Activated CD4-positive, alpha-beta T cell treated with anti-CD3 and anti-CD28 coated beads, Interleukin-2, amount 10 ng/mL, durations not matched to agents 7 days and 5 days (primary cell): ENCODE measurements at places on chromosomes 2 and 18.

- no peak for DNase-seq
These were observed 92.2 kb upstream of the TGFA start for GRCh38 chr2:70645733-70646419.

DNA sequence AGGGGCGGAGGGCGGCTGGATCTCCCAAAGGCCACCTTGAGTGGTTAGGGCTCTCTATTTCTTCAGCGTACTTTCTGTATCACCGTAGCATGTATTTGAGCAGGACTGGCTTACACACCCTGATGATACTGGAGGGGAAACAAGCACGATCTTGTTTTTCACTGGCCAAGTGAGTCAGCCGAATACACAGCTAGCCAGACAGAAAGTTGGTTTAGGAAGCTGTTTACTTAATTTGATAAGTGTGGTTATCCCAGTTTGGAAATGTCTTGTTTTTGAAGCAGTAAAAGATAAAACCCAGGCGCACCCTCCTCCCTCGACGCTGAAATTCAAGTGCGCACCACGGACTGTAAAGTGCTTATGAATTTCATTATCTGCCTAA, 582 bp downstream of the RIOK3 start:
- DNase-seq, result peak; percentile 20

- no peak for DNase-seq
These were observed 33.7 kb upstream of the GPR17 start for GRCh38 chr2:127612111-127612822.

DNA sequence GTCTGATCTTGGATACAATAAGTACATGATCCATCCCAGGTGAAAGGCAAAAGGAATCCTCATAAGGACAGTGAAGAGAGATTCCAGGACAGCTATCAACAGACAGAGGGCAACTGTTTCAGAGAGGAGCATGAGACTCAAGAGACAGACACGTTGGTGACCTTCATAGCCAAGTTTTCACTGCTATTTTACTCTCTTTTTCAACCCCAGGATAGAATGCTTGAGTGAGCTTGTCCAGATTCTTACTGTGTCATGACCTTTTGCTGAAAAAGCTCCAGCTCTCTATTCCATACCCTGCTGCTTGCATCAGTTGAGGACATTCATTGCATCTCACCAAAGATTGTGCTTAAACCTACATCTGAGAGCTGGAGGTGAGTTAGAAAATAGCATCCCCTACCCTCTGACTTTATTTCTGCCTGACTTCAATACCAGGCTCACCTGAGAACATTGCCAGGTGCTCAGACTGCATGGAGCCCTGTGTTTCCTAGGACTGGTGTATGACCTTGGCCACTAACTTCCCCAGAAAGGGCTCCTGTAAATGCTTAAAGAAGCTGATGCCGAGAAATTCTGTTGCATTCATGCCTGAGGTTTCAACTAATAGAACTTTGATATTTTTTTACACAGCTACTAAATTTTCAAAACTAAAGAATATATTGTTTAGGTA, 70.4 kb upstream of the TMEM17 start:
- no peak for DNase-seq

- no peak for DNase-seq
These were observed 300.5 kb downstream of the TMX3 start for GRCh38 chr18:68414407-68414806.
